Kidney glomerular epithelial cell (primary cell): ENCODE measurements at places on chromosomes 5 and 9.

DNA sequence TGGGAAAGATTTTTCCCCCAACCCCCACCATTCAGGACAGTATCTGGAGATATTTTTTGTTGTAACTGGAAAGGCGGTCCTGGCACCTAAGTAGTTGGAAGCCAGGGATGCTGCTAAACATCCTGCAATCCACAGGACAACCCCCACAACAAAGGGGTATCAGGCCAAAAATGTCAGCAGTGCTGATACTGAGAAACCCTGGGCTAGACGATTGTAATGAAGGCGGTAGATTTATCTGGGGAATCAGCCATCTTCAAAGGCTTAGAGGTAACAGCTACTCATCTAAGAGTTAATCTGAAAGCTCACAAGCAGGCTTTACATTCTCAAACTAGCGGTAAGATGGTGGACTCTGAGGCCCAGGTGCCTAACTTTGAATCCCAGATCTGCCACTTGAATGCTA lies 59.0 kb upstream of the NMUR2 start:
- no peak for DNase-seq

- DNase-seq: peak; percentile 88
Observed at GRCh38 chr9:84940294-84940693, 270.8 kb downstream of the NTRK2 start.

- no peak for DNase-seq
Observed at GRCh38 chr5:88952996-88953643, 70.1 kb upstream of the MEF2C start.

GRCh38 chr9:71670121-71670520 lies 98.2 kb downstream of the CEMIP2 start:
- no peak for DNase-seq

DNA sequence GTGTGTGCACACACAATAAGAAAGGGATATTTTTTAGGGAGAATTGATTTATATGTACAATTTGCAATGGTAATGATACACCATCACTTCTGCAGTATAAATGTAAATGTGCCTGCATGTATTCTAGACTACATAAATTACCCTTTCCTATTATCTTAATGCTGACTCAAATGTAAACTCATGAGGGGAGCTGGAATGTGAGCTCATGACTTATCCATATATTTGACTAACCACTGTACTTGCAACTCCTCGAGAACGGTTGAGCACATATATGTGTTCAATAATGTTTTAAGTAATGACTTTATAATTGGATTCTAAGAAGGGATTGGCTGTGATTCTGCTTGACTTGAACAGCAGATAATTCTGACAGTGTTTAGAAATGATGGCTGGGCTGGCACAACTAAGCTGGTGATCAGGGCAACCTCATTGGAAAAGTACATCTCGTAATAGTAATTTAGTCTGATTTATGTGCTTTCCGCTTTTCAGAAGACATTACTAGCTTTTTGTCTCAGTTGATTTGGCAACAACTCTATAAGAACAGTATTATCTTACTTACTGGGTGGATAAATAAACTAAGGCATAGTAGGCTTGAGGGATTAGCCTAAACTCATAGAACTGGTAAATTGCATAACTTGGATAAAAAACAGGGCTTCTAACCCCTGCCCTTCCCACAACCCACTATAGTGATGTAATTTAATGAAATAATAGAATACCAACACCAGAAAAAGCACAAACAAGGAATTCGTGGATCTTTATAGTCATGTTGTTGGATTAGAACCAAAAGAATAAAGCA lies 130.2 kb upstream of the SPEF2 start:
- no peak for DNase-seq

- no peak for DNase-seq
Observed at GRCh38 chr9:1522219-1522767, 472.1 kb downstream of the DMRT2 start.

DNA sequence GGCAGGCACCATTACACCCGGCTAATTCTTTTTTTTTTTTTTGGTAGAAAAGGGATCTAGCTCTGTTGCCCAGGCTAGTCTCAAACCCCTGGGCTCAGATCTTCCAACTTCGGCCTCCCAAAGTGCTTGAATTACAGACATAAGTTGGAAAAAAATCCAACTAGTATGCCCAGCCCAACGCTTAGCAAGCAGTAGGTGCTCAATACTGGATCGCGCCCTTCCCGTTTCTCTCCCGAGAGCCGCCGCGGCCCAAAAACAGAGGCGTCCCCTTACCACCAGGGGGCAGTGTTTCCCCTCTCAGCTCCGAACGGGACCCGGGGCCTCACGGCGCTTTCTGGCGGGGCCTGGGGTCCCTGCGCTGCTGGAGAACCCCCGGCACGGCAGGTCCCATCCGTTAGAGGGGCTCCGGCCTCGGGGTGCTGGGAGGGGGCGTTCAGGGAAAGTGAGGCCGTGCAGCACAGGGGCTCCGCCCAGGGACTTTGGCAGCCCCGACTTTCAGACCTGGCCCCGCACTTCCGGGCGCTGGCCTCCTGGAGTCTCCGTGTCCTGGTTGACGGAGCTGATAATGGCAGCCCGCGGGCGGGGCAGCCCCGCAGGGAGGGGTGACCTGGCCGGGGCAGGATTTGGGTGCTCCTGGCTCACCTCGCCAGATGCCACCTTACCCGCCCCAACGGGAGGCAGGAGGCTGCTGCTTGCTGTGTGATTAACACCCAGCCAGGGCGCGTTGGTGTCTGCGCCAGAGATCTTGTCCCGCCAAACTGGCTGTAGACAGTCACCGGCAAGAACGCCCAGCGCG lies 15.2 kb downstream of the PTGES start:
- peak; percentile 61 for DNase-seq

DNA sequence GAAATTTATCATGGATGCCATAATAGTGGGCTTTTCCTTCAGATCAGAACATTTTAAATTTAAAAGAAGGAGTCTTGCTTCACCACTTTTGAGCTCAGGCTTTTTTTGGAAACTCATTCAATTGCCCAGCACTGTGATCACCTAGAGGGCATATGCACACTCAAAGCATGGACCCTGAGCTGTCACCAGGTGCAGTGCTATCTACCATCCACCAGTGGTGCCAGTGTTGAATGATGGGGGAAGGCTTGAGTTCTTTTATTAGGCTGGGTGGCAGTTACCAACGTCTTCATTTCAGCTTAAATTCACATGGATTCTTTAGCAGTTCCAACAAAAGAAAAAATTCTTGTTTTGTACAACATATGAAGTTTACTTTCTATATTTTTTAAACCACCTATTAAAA lies 164.1 kb downstream of the CFAP90 start:
- no peak for DNase-seq

- no peak for DNase-seq
Observed at GRCh38 chr5:150762211-150762610, 3.4 kb upstream of the DCTN4 start.

GRCh38 chr9:124882231-124882630 lies 20.3 kb downstream of the ARPC5L start:
- DNase-seq: no peak

DNA sequence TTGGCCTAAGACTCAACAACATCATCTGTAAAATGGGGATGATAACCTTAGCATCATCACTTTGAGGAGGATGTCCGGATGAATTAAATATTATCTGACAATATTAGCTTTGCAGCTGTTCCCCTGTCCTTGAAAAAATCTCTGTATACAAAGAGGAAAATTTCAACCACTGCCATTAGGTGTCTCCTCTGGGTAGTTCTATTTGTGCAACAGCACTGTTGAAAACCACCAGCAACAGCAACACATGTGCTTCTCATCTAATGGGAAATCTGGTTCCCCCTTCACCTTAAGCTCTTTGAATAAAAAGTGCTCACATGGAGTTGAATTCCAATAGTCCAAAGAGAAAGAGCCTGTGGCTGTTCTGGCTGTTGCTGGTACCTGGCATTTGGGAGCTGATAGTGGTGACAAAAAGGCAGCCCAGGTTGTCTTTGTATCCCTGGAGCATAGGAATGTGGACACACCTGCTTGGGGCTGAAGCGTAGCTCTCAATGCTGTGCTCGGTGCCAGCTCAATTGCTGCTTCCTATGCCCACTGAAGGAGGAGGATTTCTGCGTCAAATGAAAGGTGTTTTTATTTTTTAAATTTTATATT lies 322.1 kb upstream of the MSX2 start:
- no peak for DNase-seq

- no peak for DNase-seq
Observed at GRCh38 chr5:96636594-96636993, 25.6 kb upstream of the CAST start.

DNA sequence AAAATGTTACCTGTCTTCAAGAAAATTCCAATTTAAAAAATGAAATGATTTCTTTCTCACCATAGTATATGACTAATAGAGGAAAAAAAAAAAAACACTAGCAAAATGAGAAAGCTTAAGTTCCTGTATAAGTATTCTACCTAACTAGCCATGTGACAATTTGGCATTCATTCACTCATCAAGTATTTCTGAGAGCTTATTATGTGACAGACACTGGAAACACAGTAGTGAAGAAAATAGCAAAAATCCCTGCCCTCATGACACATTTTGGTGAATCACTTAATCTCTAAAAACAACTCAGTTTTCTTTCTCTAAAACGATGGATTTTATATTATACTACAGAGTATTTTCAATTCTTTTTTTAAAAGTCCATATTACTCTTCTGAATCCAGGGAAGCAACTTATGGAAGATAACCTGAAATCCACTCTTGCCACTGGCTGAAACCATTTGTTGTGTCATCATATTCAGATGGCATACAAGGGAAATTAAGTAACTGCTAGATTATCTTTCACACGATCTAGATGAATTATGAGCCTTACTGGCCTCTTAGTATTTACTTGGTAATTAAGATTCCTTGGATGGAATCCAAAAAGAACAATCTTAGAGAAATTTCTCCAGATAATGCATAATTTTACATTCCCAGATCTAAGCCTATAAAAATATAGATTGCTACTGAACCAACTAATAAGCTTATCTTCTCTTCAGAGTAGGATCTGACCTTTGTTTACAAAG lies 5.5 kb downstream of the PTBP3 start:
- peak; percentile 26 for DNase-seq

GRCh38 chr9:95516734-95517558 lies at the start of gene PTCH1:
TSS of gene PTCH1 (minus strand) at chr9:95516971.
- peak; percentile 27 for DNase-seq

- no peak for DNase-seq
Observed at GRCh38 chr5:23612701-23613100, 105.3 kb downstream of the PRDM9 start.

DNA sequence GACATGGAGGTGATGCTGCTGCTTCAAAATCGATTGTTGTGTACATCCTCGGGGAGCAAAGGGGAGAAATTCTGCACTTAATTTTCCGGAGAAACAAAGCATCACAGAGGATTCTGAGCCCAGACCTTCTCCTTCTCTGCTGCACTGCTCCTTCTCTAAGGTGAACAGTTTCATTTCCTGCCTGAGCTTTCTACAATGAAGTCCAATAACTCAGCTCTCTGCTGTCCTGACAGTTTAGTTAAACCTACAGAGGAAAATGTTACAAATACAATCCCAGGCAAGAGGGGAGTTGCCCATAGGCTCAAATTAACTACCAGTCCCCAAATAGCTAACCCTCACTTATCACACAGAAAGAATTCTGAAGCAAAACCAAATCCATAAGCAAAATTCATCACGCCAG lies 206.3 kb downstream of the EFNA5 start:
- DNase-seq: no peak

- no peak for DNase-seq
Observed at GRCh38 chr5:159620853-159621540, 290.7 kb upstream of the IL12B start.

GRCh38 chr5:53782620-53783019 lies 222.2 kb downstream of the NDUFS4 start:
- no peak for DNase-seq

DNA sequence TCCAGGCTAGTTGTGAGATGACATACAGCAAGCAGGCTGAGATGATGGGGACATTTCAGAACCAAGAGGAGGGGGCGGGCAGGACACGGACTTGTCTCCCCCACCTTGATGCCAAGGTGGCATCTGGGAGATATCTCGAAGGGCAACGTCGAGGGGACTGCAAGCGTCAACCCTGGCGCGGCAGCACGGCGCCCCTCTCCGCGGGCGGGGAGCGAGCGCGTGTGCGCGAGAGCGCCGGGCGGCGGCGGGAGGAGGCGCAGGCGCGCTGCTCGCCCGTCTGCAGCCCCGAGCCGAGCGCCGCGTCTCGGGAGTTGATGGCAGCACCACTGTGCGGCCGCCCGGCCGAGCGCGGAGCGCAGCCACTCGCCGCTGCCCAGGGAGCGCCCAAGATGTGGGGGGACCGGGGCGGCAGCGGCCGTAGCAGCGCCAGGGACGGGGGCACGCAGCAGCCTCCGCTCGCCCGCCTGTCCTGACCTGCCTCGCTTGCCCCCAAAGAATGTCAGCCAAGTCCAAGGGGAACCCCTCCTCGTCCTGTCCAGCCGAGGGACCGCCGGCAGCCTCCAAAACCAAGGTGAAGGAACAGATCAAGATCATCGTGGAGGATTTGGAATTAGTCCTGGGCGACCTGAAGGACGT lies at the start of gene PRR16:
Gene PRR16 (plus strand): TSS at position 310 of the 636 bp plus-strand sequence.
- DNase-seq: peak; percentile 4

GRCh38 chr9:93159601-93160471 lies 24.1 kb upstream of the WNK2 start:
- peak; percentile 58 for DNase-seq

- no peak for DNase-seq
Observed at GRCh38 chr9:76598981-76599380, 140.0 kb downstream of the GCNT1 start.

- no peak for DNase-seq
Observed at GRCh38 chr5:42228279-42228678, 195.0 kb upstream of the GHR start.

DNA sequence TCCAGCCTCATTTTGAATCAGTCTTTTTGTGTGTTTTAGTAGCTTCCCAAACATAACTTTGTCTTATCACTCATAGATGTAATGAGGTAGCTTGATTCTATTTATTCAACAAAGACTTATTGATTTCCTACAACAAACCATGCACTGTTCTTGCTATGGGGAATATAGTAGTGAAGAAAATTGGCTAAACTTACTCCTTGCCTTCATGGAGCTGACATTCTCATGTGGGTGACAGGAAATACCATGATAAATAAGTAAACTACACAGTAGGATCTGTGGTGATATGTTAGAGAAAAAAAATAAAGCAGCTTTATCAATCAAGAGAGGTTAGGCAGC lies 255.7 kb upstream of the TNC start:
- DNase-seq: no peak

- peak; percentile 81 for DNase-seq
Observed at GRCh38 chr5:56641635-56642260, 173.6 kb upstream of the MAP3K1 start.

DNA sequence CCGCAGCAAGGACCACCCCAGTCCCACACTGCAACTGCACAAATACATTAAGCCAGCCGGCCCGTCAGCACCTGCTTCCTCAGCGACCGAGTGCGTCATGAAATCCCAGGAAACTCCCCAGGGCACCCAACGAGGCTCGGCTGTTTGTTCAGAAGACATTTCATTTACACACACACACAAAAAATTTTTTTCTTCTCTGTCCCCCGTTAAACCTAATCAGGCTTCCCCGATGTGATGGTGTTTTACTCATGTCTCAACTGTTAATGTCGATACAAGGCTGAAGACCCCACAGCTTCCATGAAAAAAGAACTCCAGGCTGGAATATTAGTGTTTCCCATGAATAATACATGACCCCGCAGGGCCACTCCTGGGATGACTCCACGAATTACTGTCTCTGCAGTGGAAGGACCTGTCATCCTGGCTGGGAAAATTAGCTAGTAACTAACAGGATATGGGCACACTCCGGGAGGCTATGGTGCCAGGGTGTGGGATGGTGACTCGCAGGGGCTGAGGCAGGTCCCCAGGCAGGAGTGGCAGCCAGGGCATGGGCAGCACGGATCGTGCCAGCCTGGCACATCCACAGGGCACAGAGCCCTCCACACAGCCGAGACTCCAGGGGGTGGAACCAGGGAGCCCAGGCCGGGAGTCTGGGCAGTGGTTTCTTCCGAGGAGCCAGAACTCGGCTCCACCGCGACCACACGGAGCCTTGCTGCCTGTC lies 102.4 kb downstream of the VAV2 start:
- DNase-seq: no peak

GRCh38 chr9:34992376-34992951 lies 2.9 kb downstream of the DNAJB5 start:
- DNase-seq: peak; percentile 81
